DMS79 treated with DMSO at 0.1 percent for 48 hours (cell line): ENCODE measurements at places on chromosomes 13 and 19.

DNA sequence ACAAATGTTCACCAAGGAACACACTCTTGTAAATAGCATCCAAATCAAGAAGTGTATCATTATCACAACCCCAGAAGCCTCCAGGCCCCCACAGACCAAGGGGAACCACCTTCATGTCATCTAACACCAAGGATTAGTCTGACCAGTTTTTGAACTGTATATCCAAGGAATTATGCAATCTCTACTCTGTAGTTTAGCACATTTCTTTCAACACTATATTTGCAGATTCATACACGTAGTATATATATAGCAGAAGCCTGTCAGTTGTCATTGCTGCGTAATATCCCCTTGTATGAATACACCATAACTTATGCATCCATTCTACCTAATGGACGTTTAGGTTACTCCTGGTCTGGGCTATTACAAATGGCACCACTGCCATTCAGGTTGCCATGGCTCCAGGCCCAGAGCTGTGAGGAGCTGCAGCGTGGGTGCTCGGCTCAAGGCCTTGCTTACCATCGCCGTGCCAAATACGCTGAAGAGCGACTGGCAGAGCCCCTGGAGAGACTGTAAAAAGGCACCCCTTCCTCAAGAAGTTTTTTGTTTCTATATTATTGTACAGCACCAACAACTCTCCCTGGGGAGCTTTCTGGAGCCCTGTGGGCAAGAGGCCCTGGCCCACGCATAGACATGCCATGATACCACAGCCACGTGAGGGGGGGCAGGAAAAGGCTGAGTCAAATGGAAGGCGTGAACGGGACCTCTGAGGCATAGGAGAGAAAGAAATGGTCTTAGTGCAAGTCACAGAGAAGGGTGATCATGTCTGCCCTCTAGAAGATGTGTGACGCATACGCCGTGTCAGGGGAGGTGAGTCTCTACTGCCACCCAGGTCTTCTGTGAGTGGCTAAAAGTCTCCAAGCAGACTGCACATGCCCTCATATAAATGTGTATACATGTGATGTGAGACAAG lies 10.8 kb downstream of the LATS2 start:
- no peak for DNase-seq

DNA sequence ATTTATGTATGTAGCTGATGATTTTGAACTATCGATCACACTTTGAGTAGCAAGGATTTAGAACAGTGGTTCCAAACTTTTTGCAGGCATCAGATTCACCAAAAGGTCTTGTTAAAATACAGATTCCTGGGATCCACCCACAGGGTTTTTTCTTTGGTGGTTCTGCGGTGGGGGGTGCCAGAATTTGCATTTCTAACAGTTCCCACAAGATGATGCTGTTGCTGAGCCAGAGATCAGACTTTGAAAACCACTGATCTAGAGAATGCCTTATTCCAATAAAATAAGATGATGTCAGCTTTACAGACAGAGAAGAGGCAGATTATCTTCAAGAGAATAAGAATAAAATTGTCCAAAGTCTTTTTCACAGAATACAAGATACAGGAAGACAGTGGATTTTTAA lies 80.9 kb upstream of the SHISA2 start:
- DNase-seq, result no peak

- no peak for DNase-seq
Observed at GRCh38 chr19:39969681-39970424, 1.1 kb upstream of the PSMC4 start.

- DNase-seq, result no peak
Observed at GRCh38 chr13:39779337-39780265, 124.1 kb downstream of the COG6 start.

- DNase-seq, result no peak
Observed at GRCh38 chr13:28251466-28251865, 113.1 kb downstream of the PAN3 start.

GRCh38 chr13:22717036-22717435 lies 463.7 kb upstream of the SGCG start:
- no peak for DNase-seq

GRCh38 chr13:71621174-71622124 lies 245.6 kb downstream of the DACH1 start:
- DNase-seq, result peak; percentile 48

DNA sequence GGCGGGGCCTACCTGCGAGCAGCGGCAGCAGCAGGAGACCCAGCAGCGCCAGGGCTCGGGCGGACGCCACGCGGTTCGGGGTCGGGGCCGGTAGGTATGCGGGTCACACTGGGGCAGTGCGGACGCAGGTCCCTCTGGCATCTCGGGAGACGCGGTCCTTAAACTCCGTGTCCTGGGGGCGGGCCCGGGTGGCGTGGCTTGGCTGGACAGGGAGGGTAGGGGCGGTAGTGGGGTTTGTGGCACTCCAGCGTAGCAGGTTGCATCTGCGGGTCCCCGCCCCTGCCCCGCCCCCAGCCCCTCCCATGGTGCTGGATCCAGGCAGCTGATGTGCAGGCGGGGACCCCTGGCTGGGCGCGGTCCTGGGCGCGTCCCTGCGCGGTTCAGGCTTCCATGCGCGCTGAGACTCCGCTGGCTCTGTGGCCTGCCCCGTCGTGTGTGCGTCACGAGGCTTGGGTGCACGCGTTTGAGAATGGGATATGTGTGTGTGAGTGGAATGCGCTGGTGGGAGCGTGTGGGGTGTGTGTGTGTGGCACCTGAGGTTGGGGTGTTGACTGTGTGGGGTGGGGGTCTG lies 96.1 kb downstream of the WTIP start:
- DNase-seq, result no peak

GRCh38 chr19:58305065-58305931 lies at the start of gene ERVK3-1:
Gene ERVK3-1, plus strand, starts transcription at chr19:58305377. Its CDS starts 6,792 bp downstream, at chr19:58312169.
- DNase-seq, result peak; percentile 92

- no peak for DNase-seq
Observed at GRCh38 chr19:8034178-8034525, 18.4 kb upstream of the CCL25 start.

DNA sequence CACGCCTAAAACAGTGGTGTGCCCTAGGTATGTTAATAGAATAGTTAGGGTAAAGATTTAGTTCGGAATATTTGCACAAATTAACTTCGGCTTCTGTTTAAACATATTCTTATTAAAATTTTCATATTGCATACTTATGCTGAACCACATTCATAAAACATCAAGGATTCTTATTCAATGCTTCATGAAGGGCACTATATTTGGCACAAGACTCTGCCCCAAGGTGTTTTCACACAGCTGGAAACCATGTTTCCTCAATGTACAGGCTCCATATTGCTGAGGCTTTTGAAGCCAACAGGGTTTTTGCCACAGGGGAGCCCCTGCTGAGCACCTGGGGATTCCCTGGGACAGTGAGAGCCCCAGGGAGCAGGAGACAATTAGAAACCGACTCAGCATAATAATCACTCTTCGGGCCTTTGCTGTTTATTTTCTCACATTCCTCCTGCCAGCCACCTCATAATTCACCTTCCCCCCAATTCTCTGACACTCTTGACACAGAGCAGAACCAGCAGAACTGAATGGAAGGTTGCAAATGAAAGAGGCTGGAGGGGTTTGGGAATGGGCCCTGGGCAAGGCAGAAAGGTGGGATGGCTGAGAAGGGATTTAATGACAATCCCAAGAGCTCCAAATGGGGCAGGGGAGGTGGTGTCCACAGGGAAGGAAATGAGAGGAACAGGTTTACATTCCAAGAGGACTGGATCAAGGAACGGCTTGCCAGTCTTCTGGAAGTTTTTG lies 72.3 kb upstream of the POMP start:
- DNase-seq, result no peak

- DNase-seq, result no peak
Observed at GRCh38 chr13:101522607-101523006, 70.1 kb downstream of the ITGBL1 start.

DNA sequence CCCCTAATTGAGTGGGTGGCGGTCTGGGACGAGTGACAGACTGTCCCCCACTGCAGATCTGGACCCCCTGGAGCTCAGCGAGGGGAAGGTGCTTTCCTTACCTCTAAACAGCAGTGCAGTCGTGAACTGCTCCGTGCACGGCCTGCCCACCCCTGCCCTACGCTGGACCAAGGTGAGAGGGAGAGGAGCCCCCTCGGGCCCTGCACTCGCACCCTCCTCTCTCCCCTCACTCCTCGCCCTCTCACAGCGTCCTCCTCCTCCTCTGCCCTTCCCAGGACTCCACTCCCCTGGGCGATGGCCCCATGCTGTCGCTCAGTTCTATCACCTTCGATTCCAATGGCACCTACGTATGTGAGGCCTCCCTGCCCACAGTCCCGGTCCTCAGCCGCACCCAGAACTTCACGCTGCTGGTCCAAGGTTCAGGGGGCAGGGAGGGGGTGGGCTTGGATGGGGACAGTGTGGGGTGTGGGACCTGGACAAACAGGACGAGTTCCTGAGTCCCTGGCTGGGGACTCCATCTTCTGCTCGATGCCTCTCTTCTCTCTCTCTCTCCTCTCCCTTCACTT lies 9.6 kb downstream of the BCAM start:
- DNase-seq, result no peak

GRCh38 chr19:47497050-47497766 lies 13.2 kb upstream of the KPTN start:
- DNase-seq, result no peak

- no peak for DNase-seq
Observed at GRCh38 chr19:40144947-40145748, 46.1 kb upstream of the MAP3K10 start.

DNA sequence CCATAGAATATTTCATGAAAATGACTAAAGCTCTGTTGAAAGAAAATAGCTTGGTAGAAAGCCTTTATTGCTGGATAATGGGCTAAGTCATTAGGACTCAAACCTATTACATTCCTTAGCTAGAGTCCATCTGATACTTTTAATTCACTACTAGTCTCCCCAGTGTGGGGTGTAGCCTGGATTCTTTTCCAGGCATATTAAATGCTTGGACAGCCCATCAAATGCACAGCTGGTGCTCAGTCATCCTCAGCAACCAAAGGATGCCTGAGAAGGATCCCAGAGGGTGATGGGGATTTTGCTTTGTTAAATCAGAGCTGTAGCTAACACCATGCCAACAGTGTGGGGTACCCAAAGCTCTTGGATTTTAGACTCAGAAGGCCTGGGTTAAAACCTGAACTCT lies 153.5 kb downstream of the DLEU7 start:
- no peak for DNase-seq

GRCh38 chr19:53246498-53246897 lies 8.2 kb downstream of the ZNF677 start:
- no peak for DNase-seq

DNA sequence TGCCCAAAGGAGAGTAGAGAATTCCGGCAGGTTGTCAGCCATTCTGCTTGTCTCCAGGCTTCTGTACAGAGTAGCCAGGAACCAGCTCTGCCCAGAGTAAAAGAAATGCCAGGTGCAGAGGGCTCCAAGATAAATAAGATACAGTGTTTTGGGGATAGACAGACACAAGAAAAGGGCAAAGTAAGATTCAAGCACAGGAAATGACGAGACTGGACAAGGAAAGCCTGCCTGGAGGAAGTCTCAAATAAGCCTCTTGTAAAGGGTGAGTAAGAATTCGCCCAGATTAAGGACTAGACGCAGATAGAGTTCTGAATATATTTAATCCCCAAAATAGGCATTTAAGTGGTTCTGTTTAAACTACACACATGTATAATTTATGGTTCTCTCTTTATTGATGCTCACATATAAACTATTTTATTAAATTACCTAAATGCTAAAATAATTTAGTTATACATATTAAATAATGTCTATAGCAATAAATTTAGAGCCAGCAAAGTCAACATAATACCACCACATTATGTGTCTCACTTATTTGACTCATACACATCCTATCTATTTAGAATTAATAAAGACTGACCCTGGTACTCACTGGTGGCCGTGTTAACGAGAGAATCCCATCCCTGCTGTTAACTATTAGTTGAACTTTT lies 98.4 kb upstream of the RAP2A start:
- no peak for DNase-seq

- no peak for DNase-seq
Observed at GRCh38 chr19:45663800-45664199, 4.2 kb upstream of the GIPR start.

- no peak for DNase-seq
Observed at GRCh38 chr13:98390086-98390715, 186.7 kb downstream of the STK24 start.

DNA sequence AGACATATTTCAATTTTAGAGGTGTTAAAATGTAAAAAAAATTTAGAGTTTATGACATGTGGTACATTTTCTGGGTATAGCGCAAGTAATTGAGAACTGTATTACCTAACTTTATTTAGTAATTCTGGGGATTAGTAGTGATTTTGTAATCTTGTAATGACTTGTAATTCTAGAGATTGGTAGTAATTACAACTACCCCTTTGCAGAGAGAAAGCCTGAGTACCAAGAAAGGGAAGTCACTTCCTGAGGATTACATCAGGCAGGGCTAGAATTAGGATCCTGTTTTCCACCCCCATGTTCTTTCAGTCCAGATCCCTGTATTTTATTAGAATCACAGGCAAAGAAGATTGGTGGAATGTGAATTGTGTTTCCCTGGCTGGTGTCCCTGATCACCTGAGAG lies 274.9 kb downstream of the KCNRG start:
- DNase-seq, result no peak

DNA sequence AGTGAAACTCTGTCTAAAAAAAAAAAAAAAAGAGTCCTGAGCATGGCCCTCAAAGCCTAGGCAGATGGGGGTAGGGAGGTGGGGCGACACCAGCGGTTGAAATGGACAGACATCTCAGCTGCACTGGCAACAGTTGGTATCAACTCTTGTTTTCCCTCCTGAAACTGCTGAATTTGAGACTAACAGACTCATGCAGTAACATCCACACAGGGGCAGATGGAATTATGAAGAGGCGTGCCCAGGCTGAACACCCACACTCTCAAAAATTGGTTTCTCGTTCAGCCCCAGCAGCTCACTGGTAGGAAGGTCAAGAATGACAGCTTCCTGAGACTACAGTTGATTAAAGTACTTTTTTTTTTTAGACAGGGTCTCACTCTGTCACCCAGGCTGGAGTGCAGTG lies 24.1 kb downstream of the PBX4 start:
- no peak for DNase-seq

DNA sequence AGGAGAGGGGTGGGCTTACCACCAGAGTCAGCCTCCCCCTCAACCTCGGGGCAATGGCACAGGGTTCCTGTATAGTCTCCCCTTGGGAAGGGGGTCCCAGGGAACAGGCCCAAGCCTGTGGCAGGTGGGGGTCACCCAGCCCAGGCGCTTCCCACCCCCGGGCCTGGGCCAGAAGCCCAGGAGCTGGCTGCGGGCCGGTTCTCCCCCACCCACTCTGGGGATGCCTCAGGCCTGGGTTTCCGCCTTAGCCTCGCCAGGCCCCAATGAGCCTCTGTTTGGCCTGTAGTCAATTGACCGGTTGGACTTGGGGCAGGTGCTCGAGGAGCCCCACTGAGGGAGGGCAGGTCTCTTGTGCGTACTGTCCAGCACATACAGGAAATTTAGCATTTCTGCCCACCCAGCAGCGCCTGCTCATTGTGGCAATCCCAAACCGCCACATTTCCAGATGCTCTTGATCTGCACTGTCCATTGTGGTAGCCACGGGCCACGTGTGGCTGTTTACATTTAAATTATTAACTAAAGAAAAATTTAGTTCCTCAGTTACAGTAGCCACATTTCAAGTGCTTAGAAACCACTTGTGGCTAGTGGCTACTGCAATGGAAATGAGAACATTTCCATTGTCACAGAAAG lies 9.9 kb downstream of the LYL1 start:
- no peak for DNase-seq

GRCh38 chr19:36152352-36153091 lies at the start of gene COX7A1:
Gene COX7A1, minus strand, starts transcription at chr19:36152447. Its CDS starts 40 bp downstream, at chr19:36152407.
- DNase-seq, result no peak
